Colonic mucosa (tissue), 4 donors: ENCODE measurements at places on chromosomes 2 and 18.

DNA sequence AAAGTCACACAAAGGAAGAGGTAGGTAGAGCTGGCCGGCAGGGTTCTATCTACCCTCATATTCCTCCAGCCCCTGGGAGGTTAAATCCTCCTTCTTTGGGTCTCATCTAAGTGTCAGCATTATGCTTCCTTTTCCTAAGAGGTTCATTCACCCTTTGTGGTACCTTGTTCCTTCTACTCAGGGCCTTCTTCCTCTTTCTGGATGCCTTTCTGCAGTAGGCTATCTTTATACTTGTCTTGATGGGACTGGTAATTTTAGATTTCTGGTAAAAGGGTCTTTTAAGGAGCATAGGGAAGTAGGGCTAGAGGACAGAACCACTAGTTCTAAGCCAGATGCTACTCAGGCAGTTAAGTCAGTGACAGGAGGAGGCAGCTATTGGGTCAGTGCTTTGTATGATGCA is 13.7 kb upstream of the TNP1 start:
- no peak for DNase-seq

- DNase-seq: no peak
Measured at GRCh38 chr2:11042841-11043240, 112.4 kb upstream of the SLC66A3 start.

GRCh38 chr2:27093430-27094352 is 7.1 kb downstream of the KHK start:
- DNase-seq: no peak

DNA sequence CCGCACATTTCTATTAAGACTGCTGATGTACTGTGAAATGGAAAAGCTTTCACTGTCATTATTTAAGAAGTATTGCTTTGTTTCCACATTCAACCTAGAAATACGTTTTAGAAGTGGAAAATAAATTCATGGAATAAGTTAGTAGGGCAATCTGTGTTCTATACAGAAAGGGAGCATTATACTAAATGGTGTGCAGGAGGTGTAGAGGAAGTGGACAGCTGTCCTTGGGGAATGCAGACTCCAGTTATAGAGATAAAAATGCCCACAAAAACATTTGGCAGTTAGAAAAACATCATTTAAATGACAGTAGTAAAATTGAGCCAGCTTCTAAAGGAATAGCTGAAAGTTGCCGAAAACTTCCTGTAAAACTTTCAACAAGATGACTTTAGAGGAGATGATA is 46.8 kb downstream of the PIK3C3 start:
- DNase-seq: no peak

- DNase-seq: no peak
Measured at GRCh38 chr18:46481847-46482245, 175.2 kb downstream of the LOXHD1 start.

DNA sequence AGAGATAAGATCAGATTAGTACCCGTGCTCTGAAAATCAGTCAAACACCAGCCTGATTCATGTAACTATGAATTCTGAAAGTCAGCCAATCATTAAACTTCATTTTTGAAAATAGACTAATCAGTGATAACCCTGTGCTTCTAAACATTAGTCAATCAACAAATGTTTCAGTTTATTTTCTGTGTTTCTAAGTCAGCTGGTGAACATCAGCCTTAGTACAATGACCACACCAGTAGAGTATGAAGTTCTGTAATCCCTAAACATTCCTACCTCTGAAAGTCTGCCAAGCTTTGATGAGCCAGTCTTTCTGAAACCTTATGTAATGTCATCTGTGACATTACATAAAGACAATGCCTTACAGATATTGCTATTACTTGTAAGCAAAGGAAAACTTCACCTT is 807.4 kb upstream of the CRIM1 start:
- DNase-seq: no peak

DNA sequence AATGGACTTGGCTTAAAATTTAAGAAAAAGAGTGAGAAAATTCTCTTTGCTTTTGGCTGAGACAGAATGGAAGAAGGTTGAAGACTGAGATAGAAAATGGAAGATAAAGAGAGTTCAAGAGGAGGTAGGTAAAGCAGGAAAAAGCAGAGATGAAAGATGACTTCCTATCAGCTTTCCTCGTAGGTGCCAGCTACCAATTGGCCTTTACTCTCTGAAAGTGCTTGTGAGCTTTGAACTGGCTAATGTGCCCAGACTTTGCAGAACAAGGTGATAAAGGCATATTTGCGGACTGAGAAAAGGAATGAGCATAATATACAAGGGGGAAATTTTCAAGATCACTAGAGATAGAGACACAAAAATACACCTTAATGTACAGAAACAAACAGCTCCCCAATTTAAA is 54.7 kb upstream of the UBE2E3 start:
- DNase-seq: no peak

DNA sequence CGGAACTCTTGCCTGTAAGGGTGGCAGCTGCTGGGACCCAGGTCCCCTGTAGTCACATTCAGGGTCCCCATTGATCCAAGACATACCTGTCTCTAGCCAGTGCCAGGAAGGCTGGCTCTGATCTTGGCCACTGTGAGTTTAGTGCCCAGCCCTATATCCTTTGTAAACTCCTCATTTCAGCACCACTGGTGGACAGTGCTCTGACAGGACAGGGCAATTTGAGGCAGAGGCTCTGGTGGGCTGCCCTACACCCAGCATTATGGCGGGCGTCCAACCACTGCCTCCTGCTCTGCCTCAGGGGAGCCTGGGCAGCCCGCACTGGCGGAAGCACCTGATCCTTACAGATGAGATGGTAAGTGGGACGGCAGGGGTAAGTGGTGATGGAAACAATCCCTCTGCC is 55.2 kb upstream of the MGAT4A start:
- DNase-seq: no peak

- DNase-seq: no peak
Measured at GRCh38 chr2:2747797-2748301, 416.8 kb upstream of the MYT1L start.

DNA sequence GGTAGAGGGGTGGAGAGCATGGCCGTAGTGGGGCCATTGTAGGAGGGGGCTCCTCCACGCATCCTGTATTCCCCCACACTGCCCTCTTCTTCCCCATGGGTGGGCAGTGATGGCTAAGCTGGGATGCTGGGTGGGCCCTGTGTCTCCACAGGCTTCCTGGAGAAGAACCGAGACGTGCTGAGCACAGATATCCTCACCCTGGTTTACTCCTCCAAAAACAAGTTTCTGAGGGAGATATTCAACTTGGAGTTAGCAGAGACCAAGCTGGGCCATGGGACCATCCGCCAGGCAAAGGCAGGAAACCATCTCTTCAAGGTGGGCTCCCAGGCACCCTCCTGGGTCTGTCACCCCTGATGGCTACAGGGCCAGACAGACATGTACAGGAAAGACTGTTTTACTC is 52.8 kb downstream of the MYO7B start:
- no peak for DNase-seq

DNA sequence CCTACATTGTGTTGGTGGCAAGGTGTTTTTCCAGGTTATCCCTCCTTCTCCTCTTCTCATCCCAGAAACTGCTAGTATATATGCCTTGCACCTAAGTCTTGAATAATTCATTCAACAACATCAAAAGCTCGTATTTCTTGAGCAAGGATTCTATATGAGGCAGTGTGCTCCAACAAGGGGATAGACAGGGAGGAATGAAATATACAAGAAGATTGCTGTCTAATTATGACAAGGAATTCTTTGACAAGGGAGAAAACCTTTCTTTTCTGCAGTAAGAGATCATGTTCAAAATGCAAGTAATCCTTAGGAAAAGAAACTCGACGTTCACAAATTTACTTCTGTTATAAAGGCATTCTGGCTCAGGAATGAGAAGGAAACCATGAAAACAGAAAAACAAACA is 788.6 kb downstream of the TDRD15 start:
- no peak for DNase-seq

DNA sequence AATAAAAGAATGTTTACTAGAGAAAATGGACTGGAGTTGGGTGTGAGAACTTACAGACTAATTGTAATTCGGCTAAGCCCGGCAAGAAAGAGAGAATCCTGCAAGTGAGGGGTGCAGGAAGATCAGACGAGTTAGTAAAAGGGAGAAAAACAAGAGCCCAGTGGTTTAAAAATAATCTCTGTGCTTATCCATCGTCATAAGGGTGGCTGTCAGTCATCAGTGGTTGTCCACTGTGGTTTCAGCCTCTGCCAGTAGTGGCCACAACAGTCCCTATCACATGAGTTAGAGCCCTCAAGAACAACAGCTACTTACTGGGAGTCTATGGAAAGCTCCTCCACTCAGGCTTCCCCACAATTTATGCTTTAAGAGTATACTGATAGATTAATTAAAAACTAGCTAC is 239.8 kb downstream of the SETBP1 start:
- no peak for DNase-seq

DNA sequence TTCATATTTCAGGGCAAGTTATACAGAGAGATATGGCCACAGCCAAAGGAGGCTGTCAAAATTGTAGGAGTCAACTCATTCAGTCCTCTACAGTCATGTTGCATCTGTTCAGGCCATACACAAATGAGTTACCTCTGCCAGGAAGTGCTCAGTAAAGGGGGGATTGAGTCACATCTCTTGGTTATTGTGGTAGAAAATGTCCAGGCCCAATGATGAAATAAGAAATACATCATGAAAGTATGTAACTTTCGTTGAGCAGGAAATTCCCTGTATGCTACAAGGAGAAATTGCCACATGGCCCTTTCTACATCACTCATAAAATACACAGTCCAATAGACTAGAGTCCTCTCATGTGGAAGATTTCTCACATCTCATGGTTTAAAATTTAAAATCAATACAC is 103.9 kb upstream of the COL3A1 start:
- no peak for DNase-seq

DNA sequence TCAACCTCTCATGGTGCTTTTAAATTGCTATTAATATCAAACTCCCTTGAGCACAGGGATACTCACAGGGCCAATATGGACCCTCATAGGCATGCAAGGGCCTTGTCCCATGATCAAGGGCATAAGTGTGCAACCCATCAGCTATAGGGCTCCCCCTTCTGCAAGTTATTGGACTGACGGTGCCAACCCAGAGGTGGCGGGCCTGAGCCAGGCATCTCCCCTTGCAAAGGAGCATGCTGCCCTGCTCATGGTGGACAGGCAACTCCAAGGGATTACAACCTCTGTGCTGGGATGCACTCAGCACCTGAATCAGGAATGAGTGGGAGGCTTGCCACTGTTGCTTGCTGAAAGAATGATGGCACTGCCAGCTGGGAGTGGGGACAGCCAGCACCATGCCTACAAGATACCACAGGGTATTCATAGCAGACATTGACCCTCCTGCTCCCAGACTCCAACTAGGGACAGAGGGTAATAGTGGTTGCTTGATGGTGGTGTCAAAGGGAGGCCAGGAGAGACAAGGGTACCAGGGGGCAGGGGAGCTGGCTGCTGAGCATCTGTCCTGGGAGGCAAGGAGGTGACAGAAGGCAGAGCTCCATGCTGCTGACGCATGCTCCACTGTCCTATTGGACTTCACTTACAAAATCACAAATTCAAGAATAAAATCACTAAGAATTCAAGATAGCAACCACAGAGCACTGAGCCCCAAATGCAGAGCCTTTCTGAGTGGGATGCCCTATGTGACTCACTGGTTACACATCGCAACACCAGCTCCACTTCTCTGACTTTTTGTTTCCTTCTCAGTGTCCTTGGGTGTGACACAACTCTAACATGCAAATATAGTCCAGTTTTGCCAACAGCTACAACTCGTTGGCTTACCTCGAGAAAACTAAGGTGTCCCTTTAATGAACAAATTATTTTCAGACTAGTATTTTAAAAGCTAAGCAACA is 157.1 kb upstream of the CCDC150 start:
- no peak for DNase-seq

DNA sequence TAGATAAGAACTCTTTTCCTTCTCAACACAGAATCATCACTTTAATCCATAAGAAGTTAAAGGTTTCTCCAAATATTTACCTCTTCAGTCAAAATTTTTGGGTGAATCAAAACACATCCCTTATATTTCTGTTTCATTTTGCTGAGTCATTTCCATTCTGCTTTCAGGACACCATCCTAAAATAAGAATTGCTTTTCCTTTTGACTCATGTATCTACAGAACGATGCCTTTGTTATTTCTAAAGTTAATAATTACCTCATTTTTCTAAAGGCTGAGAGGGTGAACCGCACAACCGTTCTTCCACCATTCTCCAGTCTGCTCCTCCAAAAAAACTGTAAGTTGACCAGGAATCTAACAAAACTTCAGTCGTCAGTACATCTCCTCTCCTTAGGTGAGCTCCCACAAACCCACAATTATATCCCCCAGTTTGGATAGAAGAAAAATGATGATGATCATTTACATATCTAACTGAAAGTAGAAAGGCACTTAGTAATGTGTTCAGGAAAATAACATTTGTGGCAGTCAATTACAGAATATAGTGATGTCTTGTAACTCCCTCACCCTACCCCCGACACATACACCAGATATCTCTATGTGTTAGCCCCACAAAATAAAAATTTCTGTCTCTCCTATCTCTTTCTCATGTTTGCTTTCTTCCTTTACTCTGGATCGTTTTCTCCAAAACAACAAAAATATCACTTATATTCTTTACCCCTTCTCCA is 162.5 kb downstream of the RAD51AP2 start:
- DNase-seq: no peak

GRCh38 chr2:68853035-68853434 is 18.2 kb downstream of the BMP10 start:
- no peak for DNase-seq

GRCh38 chr2:125070726-125071505 is 1045.8 kb downstream of the CNTNAP5 start:
- DNase-seq: no peak

- no peak for DNase-seq
Measured at GRCh38 chr2:155846259-155846658, 486.3 kb downstream of the NR4A2 start.

DNA sequence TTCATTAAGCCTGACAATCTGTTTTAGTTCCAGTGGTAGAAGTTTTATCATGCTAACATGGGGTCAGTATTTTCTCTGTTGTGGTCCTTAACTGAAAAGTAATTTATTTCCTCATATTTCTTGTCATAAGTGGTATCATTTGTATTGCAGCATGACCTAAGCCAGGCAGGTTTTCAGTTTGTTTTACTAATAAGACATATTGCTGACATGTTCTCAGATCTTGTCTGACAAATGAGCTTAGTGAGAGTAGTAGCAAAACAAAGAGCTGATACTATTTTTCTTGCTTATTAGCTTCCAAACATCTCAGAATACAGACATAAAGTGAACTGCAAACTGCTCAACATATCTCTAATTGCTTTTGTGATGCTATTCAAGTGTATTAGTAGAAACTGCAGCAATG is 293.6 kb downstream of the DSEL start:
- no peak for DNase-seq

DNA sequence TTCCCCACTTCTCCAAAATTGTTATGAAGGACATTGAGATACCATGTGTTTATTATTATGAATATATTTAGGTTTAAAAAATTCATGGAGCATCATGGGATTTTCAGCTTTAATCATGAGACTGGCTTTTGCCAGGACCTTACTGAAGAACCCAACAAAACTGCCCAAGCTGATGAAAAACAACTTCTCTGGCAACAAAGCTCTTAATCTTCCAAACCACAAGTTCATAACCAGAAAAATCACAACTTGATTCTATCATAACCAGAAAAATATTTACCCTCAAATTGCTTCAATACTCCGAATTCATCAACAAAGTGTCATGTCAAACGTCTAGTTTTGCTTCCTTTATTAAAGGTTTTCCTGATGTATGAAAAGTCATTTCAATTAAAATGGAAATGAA is 971.8 kb upstream of the ACVR2A start:
- DNase-seq: no peak
